ENCODE measurements at places on chromosomes 1 and 21. TPM values are rescaled to one million over a fixed set of nuclear protein-coding genes. Genes with fewer than 3 reads are reported as not detected.

- no peak for DNase-seq
Measured at GRCh38 chr1:41631971-41632370, 147.5 kb upstream of the EDN2 start.

DNA sequence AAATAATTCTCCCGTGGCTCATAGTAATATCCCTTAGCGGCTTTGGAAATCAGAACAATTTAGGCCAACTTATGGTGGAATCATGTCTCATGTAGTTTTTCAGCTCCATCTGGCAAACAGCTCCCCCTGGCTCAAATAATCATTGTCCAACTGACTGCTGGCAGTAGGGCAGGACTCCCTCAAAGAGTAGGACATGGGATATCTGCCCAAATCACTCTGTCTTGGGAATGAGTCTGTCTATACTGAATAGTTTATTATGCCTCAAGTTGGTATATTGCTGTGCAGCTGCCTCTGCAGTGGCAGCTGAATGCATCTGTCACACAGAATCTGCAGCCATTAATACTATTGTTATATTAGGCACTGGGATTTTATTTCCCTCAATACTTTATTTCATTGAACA lies 255.7 kb downstream of the COL11A1 start:
- no peak for DNase-seq

GRCh38 chr1:29123053-29123886 lies 433 bp downstream of the TMEM200B start:
- DNase-seq = peak; percentile 52

- no peak for DNase-seq
Measured at GRCh38 chr21:18275781-18276180, 31.1 kb downstream of the CHODL start.

- DNase-seq = no peak
Measured at GRCh38 chr1:99969260-99969728, 502 bp upstream of the SLC35A3 start.

DNA sequence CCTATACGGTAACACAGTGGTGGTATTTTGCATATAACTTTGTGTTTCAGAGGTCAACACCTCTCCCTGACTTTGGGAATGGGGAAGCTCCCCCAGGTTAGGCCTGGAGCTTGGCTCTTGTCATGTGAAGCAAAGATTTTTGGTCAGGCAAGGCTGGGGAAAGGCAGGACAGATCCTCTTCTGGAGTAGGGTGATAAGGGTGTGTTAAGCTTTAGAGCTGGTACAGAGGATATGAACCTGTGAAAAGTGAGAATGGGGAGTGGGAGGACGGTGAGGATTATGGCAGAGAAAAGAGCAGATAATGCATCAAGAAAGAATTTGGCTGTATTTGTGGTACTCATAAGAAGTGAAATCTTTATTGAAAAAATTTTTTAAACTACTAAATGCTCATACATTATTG lies 2.3 kb downstream of the RPF1 start:
- DNase-seq = no peak

DNA sequence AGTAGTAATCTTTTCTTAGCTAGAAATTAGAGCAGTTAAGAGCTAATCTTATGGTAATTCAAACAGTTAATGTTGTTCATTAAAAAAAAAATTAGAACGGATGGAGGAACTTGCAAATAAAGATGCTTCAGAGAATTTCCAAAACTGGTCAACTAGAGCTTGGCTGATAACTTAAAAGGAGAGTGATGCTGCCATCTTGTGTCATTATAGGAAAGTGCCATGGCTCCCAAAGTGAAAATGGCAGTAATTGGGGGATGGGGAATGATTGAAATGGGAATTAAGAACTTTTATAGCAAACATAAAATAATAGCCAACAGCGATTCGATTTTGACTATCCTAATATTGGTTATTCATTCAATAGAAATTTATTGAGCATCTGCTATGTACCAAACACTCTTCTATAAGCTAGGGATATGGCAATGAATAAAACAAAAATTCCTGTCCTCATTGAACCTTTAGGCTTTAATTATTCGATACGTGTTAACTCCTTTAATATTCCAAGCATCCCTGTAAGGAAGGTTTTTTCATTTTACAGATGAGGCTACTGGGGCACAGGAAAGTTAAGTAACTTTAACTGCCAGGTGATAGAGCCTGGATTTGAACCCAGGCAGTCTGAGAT lies 5.7 kb upstream of the PLPP3 start:
- DNase-seq = peak; percentile 43

DNA sequence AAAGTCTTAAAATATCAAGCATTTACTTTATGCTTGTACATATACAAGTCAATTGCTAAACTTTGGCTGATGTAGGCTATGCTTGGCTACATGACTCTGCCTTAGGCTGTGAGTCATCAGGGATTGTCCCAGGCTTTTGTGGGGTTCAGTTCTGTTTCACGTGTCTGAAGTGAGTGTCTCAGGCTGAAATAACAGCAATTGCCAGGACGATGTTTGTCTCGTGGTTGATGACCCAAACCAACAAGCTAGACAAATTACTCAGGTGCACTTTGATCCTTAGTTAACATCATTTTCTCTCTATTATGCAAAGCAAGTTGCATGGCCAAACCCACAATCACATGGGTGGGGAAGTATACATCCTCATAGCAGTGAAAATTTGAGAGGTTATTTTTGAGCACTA lies 410.1 kb downstream of the BRINP3 start:
- DNase-seq = peak; percentile 43

GRCh38 chr1:1358433-1359271 lies at the start of gene MXRA8:
TSS of gene MXRA8 (minus strand) at chr1:1358555. CDS start at chr1:1358504, 51 bp downstream.
- no peak for DNase-seq

- no peak for DNase-seq
Measured at GRCh38 chr1:175714350-175714749, 29.0 kb downstream of the TNR start.

DNA sequence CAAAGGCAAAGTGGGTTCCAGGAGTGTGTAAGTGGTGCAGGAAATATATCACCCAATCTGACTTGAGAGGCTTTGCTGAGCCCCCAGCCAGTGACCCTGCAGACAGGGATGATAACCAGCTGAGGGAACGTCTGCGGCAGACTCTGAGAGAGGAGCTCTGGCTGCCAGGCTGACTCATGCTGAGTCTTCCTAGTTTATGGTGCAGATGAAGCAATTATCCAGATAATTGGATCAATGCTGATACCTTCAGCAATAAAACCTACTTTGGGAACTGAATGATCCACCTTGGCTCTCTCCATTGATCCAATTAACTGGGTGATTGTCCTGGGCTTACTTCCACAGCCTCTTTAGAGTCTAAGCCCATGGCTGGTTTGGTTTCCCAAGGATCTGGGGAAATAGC lies 7.3 kb downstream of the C8B start:
- DNase-seq = no peak

GRCh38 chr1:41789661-41790330 lies 128.9 kb downstream of the HIVEP3 start:
- no peak for DNase-seq

DNA sequence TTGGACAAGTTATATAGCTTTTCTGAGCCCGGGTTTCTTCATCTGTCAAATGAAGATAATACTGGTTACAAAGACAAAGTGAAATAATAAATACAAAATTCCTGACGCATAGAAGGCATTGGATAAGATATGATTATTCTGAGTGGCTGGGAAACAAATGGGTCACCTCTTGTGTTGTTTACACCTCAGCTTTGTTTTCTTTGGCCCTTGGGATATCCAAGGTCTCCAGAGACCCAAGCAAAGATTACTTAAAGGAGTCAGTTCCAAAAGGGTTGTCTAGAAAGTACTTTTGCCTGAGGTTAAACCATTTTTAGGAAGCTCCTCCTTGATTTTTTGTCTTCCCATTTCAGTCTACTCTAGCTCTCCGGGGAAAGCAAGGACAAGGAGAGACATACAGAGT lies 9.7 kb downstream of the KHDRBS1 start:
- no peak for DNase-seq

- no peak for DNase-seq
Measured at GRCh38 chr1:6328091-6328490, 65.5 kb downstream of the ACOT7 start.

- DNase-seq = no peak
Measured at GRCh38 chr1:15299179-15299578, 52.2 kb downstream of the FHAD1 start.

GRCh38 chr1:169565335-169566271 lies 20.7 kb downstream of the F5 start:
- DNase-seq = no peak

- no peak for DNase-seq
Measured at GRCh38 chr1:88472714-88473113, 211.4 kb upstream of the PKN2 start.

DNA sequence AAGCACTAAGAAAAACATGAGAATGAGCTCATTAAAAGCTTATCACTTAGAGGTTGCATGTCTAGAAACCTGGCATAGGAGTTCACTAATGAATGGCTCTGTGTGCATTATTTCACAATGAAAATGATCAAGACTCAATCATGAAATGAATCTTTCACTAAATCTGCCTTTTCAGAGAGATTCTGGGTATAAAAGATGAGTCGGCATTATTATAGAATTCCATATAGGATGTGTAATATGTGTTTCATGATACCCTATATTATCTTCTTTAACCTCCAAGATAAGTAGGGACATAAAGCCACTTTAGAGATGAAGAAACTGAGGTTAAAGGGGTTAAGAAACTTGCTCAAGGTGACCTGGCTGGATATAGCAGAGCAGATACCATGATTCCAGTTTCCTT lies 368.1 kb downstream of the DUSP10 start:
- no peak for DNase-seq

DNA sequence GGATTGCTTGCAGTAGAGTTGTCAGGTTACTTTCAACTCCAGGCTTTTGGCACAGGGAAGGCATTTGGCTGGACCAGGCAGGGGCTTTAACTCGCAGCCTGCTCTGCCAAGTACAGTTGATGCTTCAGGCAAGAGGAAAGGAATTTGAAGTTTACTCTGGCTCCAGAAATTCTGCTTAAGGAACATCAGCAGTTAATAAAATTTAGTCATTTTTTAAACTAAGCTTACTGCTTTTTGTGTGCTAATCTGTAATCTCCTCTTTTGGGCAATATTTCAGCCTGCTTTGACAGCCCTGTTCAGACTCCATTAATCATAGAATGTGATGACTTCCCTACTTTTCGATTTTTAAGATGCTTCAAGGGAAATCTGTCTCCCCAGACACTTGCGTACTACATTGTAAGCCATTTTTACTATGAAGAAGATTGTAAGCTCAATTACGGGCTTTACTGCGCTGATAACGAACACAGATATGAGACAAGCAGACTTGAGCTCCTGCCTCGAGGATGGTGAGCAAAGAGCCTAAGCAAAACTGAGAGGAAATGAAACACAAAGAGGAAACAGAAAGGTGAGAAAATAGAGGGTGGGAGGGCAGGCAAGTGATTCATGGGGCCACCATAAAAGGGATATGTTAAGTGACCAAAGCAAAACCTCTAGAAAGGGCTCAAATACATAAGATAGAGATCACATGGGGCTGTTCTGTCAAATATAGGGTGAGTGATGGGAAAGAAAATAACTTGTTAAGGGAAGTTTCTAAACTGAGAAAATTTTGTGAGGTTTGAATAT lies 76.6 kb upstream of the VAV3 start:
- no peak for DNase-seq

GRCh38 chr1:184497959-184498723 lies 111.3 kb downstream of the C1orf21 start:
- DNase-seq = no peak

- no peak for DNase-seq
Measured at GRCh38 chr21:39673163-39673562, 60.4 kb downstream of the B3GALT5 start.

GRCh38 chr1:204376465-204376864 lies 16.7 kb upstream of the PLEKHA6 start:
- no peak for DNase-seq

DNA sequence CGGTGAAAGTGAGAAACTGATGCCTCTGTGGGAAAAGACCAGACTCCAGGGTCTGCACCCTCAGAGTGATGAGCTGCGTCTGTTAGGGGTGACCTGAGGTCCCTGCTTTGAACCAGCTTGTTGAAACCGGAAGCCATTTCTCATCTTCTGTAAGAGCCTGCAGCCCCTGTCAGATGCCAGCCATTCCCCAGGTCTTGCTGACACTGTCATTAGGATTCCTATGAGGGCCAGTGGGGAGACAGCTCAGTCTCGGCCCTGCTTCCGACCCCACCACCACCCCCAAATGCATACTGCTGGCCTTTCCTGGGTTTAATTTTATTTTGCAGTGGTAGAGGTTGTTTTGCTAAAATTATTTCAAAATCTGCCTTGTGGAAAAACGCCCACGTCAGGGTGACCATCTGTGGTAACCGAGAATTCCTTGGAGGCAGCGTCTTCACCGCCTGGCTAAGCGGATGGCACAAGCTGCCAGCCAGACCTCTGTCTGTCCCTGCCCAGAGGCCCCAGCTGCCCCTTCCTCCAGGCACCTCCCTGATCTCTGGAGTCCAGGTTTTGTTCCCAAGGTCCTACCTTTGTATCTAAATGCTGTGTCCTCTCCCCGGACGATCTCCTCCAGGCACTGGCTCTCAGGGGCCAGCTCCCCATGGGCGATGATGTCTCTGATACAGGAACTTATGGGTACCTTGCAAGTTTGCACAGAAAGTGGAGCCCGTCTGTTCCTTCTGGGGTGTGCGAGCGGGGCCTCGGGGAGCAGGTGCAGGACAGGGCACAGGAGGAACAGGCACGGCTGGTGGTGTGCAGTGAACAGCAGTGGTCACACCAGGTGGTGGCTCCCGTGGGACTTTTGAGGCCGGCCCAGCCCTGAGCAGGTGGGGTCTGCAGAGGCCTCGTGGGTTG lies 49.9 kb downstream of the PRKCZ start:
- no peak for DNase-seq

- DNase-seq = no peak
Measured at GRCh38 chr1:202047977-202048376, 37.6 kb downstream of the ELF3 start.

DNA sequence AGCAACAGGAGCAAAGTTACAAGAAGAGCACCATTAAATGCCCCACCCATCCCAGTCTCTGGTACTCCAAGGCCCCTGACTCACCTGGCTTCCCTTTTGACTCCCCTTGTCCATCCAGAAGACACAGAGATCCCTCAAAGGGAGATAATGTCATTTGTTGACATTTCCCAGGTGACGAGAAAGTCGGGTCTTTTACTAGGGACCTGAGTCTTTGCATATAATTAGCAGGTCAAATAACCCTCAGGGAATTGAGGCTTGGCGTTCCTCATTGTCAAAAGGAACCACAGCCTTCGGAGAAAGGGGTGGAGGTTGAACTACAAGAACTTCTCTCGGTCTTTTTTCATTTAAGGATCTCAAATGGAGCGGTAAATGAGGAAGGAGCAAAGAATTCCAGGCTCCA lies 133.2 kb downstream of the PROX1 start:
- no peak for DNase-seq

GRCh38 chr1:178492341-178492740 lies 4.4 kb downstream of the CLEC20A start:
- no peak for DNase-seq

Gene MCOLN3
- 1.0 TPM for total RNA-seq

Gene CD2
- not detected for total RNA-seq

Gene RPTN
- not detected for total RNA-seq

Gene DMRTA2
- not detected for total RNA-seq

Measured in Caki2 (cell line).